HepG2 (cell line): ENCODE measurements at places on chromosomes 5 and 9.
A peak's percentile ranks its signal among the peaks of the same experiment; 100 is the strongest.

DNA sequence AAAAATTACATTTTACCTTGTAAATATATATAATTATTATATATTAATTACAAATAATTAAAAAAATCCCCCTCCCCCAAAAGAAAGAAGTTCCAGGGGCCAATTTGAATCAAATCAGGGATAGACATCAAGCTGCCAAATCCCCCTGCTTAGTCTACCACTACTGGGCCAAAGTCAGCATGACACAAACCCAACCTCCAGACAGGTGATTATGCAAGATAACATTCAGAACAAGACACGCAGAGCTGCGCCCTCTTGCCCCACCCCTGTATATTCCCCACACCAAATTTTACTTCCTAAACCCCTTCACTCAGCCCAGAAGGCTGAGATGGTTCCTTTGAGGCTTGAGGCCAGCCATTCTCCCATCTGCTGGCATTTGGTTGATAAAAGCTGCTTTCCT, 2059.1 kb upstream of the CDH6 start:
- H3K4me3 ChIP-seq, result no peak overlapping the region
- no peak overlapping the region for H3K27ac ChIP-seq
- H3K36me3 ChIP-seq, result no peaks in the 10 kb centered on the region
- H3K27me3 ChIP-seq, result no peaks in the 10 kb centered on the region

DNA sequence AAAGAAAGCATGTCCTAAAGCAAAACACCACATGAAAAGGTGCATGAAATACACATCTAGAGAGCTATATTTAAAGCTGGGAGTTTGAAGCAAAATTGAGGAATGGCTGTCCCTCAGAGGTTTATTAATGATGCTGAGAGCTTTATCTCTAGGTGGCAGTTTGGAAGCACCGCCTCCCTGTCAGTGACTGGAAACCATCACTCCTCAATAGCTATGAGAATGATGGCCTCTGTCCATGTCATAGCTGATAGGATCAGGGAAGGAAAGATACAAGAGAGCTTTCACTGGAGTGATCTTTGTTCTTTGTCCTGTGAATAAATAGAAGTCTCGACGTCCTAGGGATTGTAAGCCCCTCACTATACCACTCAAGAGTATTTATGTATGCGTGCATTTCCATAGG, 110.5 kb downstream of the NUDT12 start:
- DNase-seq, result no peak
- H3K36me3 ChIP-seq, result no peaks in the 10 kb centered on the region
- H3K4me3 ChIP-seq, result no peak overlapping the region
- H3K27me3 ChIP-seq, result no peaks in the 10 kb centered on the region
- H3K4me1 ChIP-seq, result no peaks in the 10 kb centered on the region
- H3K27ac ChIP-seq, result no peak overlapping the region

DNA sequence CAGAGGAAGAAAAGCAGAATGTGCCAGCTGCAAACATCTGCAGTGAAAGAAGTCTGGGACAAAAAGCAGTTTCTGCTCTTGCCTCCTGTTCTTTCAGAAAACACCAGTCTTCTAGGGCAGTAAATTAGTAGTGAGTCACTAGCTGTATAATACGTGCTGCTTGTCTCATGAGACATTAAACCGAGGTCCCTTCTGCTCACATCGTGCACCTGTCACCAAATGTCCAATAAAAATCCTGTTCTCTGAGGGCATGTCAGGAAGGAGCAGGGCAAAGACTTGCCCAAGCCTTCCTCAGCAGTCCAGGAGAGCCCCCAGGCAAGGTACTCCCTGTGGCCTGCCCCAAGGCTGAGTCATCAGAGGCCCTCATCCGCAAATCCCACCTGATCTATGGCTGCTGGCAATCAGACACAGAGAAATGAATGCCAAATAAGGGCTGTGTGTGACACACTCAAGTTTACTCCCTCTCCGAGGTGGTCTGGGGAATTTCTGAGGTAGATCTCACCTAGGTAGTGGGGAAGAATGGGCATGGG, 255.3 kb upstream of the SMARCA2 start:
- no peaks in the 10 kb centered on the region for H3K36me3 ChIP-seq
- no peaks in the 10 kb centered on the region for H3K4me1 ChIP-seq
- no peaks in the 10 kb centered on the region for H3K27me3 ChIP-seq
- H3K4me3 ChIP-seq, result no peak overlapping the region
- no peak for DNase-seq

DNA sequence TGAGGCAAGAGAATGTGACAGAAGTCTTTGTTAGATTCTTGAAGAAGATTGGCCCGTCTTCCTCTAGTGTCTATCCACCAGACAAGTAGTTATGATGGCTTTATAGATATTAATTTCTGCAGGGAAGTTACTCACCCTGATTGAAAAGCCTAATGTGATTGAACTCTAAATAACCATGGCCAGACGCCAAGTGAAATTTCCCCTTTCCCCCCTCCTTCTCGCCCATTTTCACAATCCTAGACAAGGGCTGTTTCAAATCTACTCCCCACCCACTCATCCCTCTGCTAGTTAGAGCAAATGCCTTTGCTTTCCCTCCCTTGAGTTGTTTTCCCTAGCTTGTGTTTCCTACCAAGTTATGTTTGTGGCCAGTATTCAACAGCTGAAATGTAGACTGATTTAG, 182.5 kb downstream of the TMEM167A start:
- no peaks in the 10 kb centered on the region for H3K4me1 ChIP-seq
- no peaks in the 10 kb centered on the region for H3K27me3 ChIP-seq

DNA sequence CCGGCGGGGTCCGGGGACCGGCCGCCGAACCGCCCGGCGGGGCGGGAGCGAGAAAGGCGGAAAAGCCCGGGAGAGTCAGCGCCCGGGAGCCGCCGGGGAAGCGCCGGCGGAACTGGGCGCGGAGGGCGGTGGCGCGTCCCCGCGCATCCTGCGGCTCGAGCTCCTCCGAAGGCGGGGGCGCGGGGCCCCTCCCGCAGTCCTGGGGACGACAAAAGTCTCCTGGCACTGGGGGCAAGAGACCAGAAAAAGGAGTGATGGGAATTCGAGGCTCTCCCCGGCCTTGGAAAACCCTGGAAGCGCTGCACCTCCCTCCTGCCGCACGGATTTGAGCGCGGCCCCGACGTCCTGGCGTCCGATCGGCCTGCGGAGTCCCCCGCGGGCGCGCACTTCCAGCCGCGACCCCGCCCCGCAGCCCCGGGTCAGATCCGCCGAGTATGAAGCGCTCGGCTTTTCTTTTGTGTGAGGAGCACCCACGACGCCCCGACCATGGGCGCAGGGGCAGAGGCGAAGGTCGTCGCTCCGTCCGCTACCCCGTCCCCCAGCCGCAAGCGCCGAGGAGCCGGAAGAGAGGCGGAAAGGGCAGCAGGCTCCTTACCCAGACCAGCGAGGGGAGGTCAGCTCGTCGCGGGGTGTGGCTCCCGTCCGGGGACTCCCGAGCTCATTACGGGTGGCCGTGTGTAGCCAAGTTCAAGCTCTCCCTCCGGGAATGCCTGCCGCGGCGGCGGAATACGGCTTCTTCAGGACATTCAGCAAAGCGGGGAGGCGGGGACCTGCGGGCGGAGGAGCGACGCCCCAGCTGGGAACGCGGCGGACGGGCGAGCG, at the start of gene EPB41L4A:
TSS of gene EPB41L4A (minus strand) at position 114 of the 822 bp plus-strand sequence. CDS start 238 bp downstream, outside the sequence.
- 0 out of 2 replicates have a peak, but pooled peaks cover 5% of the 10 kb centered on the region for H3K4me1 ChIP-seq
- H3K27me3 ChIP-seq, result peaks cover 4% of the 10 kb centered on the region
- H3K36me3 ChIP-seq, result no peaks in the 10 kb centered on the region
- H3K27ac ChIP-seq, result no peak within 1 kb of the TSS
- peak within 1 kb of the TSS; percentile 42 for H3K4me3 ChIP-seq
- DNase-seq, result no peak

DNA sequence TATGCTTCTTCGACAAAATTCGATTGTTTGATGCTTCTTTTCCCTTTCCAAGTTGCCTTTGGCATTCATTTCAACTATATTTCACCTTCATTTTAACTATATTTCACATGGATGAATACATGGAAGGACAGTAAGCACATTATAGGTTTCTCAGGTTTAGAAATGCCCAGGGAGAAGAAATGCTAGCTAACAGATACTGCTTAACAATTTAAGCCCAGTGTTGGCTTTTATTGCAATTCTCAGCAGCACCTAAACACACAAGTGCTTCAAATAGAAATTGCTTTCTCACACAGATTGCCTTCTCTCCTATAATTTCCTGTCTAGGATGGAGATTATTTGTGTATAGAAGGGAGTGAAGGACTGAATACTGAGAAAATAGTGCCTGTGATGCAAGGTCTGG, 30.2 kb upstream of the SMC5 start:
- no peaks in the 10 kb centered on the region for H3K36me3 ChIP-seq
- no peaks in the 10 kb centered on the region for H3K27me3 ChIP-seq
- H3K4me1 ChIP-seq, result peaks cover 13% of the 10 kb centered on the region; the same call in 1 of the 2 replicates
- H3K27ac ChIP-seq, result no peak overlapping the region
- H3K4me3 ChIP-seq, result no peak overlapping the region

- DNase-seq, result peak; percentile 77
- peaks cover 31% of the 10 kb centered on the region for H3K4me1 ChIP-seq
- H3K27ac ChIP-seq, result peak overlapping the region; percentile 54
- no peaks in the 10 kb centered on the region for H3K27me3 ChIP-seq
Measured at GRCh38 chr9:121133104-121133816, 58.5 kb downstream of the CNTRL start.

- H3K4me1 ChIP-seq, result peaks cover 34% of the 10 kb centered on the region
- H3K27me3 ChIP-seq, result no peaks in the 10 kb centered on the region; the same call in 2 of the 3 replicates
- peak; percentile 12 for DNase-seq
Measured at GRCh38 chr5:65924366-65925043, 1.9 kb upstream of the ERBIN start.

DNA sequence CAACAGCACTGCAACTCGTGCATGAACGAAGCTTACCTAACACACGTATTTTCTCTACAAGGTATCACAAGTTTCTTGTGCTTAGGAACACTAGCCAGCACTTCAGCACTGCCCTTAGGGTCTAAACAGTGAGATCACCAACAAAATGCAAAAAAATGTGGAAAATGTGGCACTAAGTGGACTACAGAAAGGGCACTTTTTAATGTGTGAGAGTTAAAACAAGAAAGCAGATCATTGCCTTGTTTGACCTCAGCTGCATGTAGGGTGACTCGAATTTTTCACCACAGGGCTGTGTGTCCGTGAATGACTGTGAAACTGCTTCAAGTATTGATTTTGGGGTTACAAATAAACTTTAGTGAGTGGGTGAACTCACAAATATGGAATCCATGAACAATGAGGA, 90.5 kb downstream of the MARCHF3 start:
- H3K4me3 ChIP-seq, result no peak overlapping the region
- no peak for DNase-seq
- H3K27me3 ChIP-seq, result no peaks in the 10 kb centered on the region
- H3K36me3 ChIP-seq, result no peaks in the 10 kb centered on the region

DNA sequence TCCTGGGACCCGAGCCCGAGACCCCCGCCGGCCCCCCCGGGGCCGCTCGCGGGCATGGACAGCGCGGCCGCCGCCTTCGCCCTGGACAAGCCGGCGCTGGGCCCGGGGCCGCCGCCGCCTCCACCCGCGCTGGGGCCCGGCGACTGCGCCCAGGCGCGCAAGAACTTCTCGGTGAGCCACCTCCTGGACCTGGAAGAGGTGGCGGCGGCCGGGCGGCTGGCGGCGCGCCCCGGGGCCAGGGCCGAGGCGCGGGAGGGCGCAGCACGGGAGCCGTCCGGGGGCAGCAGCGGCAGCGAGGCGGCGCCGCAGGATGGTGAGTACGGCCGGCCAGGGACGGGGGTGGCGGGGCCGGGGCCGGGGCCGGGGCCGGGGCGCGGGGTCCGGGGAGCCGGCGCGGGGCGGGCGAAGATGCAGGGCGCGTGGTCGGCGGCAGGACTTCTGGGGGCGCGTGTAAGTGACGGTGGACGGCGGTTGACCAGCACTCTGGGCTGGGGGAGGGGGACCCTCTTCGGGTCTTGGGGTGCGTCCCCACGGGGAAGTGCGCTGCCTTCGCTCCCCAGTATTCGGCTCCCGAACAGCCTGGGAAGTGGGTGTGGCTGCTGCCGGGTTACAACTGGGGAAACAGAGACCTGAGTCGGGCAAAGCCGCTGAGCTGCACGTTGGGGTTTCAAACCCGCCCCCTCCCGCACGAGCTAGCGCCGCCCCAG, 520 bp downstream of the PRRX2 start:
- no peaks in the 10 kb centered on the region for H3K4me1 ChIP-seq
- H3K27me3 ChIP-seq, result peaks cover 17% of the 10 kb centered on the region
- no peak for DNase-seq
- H3K36me3 ChIP-seq, result no peaks in the 10 kb centered on the region

DNA sequence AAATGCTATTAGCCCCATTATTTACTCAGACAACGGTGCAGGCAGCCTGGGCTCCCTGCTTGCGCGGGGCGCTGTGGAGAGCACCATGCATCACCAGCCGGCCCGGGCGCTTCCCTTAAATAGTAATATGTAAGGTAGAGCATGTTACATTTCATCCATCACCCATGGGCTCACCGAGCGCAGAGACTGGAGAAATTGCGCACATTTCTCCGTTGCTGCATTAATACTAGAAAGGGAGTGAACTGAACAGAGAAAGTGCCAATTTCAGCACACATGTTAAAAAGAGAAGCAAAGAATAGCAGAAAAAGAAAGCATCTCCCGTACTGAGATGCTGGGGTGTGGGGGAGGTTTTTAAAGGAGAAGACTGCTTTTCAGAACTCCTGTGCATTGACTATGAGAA, 400.3 kb downstream of the ZSWIM6 start:
- peaks cover 3% of the 10 kb centered on the region; the same call in 1 of the 3 replicates for H3K27me3 ChIP-seq
- no peaks in the 10 kb centered on the region for H3K4me1 ChIP-seq
- no peaks in the 10 kb centered on the region for H3K36me3 ChIP-seq
- H3K4me3 ChIP-seq, result no peak overlapping the region

DNA sequence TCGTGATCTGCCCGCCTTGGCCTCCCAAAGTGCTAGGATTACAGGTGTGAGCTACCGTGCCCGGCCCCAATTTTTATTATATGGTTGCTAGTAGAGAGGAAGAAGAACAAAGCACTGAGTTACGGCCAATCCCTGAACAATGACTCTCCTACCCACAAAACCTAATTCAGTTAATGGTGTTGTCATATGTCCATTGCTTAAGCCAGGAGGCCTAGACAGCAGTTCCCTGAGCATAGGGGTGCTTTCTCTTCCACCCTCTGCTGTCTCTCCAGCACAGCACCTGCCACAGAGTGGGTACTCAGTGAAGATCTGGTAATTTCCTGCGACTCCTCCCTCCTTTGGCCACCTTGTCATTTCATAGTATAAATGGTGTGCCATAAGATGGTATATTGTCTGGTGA, 21.4 kb upstream of the LTC4S start:
- H3K27me3 ChIP-seq, result no peaks in the 10 kb centered on the region
- H3K27ac ChIP-seq, result no peak overlapping the region
- H3K36me3 ChIP-seq, result peaks cover 38% of the 10 kb centered on the region
- DNase-seq, result no peak
- no peak overlapping the region for H3K4me3 ChIP-seq
- H3K4me1 ChIP-seq, result no peaks in the 10 kb centered on the region

DNA sequence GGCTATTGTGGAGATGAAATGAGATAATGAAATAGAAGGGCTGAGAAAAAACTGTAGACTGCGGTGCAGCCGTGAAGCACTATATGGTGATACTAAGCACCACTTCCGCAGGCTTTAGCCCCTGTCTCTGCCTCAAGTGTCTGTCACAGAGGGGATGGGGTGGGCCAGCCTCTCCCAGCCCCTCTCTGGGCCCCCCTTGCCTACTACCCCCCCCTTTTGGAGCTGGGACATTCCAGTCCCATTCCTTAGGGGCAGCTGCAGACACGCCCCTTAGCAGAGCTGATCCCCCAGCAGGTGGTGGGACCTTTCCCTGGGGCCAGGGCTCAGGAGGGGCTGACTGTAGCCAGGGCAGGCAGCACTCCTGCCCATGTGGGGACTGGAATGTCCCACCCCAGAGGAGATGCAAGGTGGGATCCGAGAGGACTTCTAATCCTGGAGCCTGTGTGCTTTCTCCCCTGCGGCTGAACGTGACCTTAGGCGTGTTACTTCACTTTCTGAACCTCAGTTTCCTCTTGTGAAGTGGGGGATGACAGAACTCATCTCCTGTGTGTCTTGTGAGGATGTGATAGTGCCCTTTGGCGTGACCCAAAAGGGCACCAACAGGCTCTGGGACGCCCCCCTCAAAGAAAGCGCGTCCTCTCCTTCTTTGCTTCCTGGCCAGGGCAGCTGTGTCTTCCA, 1.9 kb downstream of the N4BP3 start:
- peaks cover 15% of the 10 kb centered on the region for H3K4me1 ChIP-seq
- peaks cover 71% of the 10 kb centered on the region for H3K27me3 ChIP-seq
- no peaks in the 10 kb centered on the region for H3K36me3 ChIP-seq
- H3K4me3 ChIP-seq, result no peak overlapping the region
